ENCODE measurements at places on chromosomes 2 and 18.

DNA sequence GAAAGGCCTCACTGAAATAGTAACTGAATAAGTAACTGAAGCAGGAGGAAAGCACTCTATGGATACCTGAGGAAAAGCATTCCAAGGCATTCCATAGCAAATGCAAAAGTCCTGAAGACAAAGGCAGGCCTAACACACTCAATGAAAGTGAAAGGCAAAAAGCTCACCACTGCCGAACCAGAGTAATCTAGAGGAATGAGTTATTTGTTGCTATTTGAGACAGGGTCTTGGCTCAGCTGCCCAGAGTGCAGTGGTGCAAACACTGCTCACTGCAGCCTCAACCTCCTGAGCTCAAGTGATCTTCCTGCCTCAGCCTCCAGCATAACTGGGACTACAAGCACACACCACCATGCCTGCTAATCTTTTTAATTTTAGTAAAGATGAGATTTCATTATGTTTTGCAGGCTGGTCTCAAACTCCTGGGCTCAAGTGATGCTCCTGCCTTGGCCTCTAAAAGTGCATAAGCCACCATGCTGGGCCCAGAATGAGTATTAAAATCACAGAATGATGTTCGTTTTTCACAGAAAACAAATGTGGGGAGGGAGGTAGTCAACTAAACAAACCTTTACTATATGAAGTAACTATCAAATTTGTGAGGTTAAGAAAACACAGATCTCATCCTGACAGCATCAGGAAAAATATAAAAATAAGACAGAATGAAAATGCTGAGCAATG lies 17.9 kb downstream of the PIAS2 start:
- DNase-seq = no peak

DNA sequence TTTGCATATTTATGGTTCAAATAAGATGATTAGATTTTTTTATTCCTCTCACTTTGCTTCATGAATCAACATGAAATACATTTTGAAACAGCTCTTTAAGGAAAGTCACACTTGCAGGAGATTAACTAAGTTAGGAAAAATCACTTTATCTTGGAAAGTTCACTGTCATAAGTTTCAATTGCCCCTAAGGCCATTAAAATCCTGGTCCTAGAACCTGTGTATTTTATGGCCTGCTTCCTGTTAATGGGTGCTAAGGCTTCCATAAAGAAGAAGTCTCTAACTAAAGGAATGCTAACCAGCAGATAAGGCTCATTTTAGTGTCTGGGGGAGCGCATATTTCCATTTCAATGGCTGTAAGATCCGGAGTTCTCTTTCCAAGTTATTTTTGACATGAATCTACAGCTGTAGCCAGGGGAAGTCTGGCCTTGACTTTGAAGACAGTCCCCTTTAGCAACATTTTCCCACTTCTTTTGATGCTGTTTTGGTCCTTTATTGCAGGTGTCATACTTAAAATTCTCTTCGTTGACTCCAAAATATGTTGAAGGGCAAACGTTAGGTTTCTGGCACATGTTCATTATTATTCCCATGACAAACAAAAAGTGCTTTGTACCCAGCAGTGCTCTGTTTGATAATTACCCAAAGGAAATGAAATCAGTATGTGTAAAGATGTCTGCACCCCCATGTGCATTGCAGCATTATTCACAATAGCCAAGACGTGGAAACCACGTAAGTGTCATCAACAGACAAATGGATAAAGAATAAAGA lies 34.4 kb upstream of the SH3BP4 start:
- no peak for DNase-seq

GRCh38 chr18:48926420-48926857 lies 24.3 kb downstream of the SMAD7 start:
- no peak for DNase-seq

GRCh38 chr2:53473236-53473635 lies 294.4 kb upstream of the CHAC2 start:
- no peak for DNase-seq

DNA sequence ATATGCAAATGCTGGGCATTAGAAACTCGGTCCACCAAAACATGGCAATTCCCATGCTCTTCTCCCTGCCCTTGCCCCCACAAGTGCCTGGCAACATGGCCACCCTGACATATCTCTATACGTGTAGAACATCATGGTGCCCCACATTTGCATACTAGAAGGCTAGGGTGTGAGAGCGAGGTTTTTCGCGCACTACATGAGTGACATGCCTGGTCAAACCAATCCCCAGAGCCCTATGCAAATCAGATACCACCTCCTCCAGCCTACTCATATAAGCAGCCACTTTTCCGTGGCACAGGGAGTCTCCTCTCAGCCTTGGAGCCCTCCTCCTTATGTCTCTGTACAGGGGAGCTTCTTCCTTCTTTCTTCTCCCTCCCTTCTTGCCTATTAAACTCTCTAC lies 296.1 kb upstream of the GULP1 start:
- DNase-seq = no peak

DNA sequence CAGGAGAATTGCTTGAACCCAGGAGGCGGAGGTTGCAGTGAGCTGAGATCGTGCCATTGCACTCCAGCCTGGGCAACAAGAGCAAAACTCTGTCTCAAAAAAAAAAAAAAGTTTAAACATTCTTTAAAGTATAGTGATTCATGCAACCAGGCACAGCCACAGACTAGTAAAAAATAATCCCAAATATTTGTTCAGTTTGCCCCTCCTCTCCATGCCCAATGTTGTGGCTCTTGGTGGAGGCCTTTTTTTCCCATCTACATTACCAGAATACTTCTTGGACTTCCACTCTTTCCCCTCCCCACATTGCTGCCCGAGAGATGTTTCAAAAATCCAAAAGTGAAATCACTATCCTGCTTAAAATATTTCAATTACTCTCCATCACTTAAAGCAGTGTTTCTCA lies 5.1 kb upstream of the MALT1 start:
- DNase-seq = no peak

- DNase-seq = no peak
Measured at GRCh38 chr18:79732721-79733025, 53.1 kb downstream of the CTDP1 start.

DNA sequence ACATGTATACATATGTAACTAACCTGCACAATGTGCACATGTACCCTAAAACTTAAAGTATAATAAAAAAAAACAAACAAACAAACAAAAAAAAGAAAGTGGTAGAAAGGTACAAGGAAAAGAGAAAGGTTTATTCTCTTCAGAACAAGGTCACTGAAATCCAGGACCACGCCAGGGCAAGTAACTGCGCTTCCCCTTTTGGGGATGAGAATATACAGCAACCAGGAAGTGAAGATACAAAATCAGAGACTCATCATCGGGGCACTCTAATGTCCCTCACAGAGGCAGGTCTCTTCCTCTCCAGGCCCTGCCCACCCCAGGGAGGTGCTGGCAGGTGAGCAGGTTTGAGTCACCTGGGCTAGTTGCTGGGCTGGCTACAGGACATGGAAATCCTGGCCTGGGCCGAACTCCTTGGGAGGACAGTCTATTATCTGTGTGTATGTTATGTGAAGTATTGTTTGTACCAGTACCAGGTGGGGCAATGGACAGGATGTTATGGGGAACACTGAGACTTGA lies 100.4 kb upstream of the GPR45 start:
- DNase-seq = no peak

- DNase-seq = no peak
Measured at GRCh38 chr18:58026857-58027256, 17.2 kb upstream of the NEDD4L start.

DNA sequence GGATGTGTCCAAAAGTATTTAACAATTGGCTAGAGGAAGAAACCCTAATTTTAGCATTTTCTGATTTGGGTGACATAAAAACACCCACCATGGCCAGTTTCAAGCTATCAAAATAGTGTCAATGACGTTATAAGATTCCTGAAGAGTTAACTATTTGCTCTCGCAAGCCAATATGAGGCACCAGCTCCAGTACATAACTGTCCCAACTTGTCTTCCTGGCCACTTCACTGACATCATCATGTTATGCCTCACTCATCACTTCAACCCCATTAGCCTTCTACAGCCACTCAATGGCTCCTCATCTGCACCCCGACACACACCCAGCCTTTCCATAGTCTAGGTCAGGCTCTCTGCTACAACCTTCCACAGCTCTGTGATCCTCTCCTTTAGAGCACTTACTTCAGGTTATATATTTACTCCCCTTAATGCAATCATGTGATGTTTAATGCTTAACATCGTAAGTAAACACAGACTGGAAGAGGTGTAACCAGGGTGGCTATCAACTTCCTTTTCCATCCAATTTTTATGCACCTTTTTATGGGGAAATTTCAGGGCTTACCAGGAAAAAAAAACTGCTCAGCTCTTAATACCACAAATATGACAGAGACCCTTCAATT lies 158.7 kb downstream of the VWC2L start:
- no peak for DNase-seq

GRCh38 chr18:49858309-49859020 lies 45.1 kb upstream of the ACAA2 start:
- peak; percentile 3 for DNase-seq

- DNase-seq = no peak
Measured at GRCh38 chr2:96136129-96136720, 2.1 kb downstream of the ASTL start.
